ENCODE measurements at places on chromosomes 5 and 9.

DNA sequence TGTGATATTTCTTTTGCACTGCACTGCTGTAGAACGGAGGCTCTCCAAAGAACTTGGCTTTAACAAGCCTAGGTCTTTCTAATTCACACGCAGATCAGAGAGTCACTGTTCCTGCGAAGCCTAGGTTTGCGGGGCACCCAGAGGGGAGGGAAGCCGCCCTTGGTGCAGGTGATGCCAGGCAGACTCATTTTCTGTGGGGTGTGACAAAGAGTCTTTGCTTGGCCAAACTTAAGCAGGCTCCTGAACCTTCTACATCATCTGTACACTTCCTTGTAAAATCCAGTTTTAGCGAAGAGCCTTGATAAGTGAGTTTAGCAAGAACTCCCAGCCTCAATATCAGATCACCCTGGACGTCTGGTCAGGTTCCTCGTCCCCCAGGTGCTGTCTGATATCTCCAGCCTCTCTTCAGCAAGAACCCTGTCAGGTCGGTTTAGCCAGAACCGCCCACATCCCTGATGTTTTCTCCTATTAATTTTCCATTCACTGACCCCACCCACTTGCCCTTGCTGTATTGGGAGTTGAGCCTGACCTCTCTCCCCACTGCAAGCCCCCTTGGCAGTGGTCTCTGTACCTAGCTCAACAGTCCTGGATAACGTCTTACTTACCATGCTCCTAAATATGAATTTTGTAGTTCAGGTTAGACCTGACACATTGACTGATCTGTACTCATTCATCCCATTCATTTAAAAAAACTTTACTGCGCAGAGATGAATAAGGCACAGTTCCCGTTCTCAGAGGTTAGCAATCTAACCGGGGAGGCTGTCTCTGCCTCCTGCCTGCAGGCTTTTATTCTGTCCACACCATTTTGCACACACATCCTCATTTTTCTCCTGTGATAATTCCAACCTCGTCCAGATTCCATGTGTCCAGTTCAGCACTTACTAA lies 880 bp upstream of the UBAC1 start:
- no peak for DNase-seq

- DNase-seq, result no peak
Measured at GRCh38 chr5:135626636-135627035, 47.8 kb upstream of the CXCL14 start.

- DNase-seq, result no peak
Measured at GRCh38 chr5:57493034-57493433, 10.4 kb upstream of the ACTBL2 start.

- no peak for DNase-seq
Measured at GRCh38 chr9:36092014-36092413, 44.5 kb upstream of the GLIPR2 start.

GRCh38 chr5:87916320-87916719 lies 352.3 kb downstream of the TMEM161B start:
- no peak for DNase-seq

- no peak for DNase-seq
Measured at GRCh38 chr9:95148208-95148520, 169.3 kb downstream of the FANCC start.

DNA sequence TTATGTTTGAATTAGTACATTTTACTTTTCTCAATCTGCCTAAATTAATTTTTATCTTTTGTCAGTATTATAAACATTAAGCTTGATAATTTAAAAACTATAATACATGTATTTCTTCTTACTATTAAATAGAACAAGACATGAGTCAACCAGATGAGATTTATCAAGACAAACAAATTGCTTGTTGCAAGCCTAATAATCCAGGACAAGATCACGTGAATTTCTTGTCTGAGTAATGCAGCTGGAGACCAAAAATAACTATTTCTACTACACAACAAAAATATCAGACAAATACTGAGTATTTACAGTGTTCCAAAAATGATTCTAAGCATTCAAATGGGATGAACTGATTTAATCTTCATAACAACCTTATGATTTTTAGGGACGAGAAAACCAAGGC lies 339.1 kb upstream of the PRR16 start:
- DNase-seq, result no peak

- peak; percentile 67 for DNase-seq
Measured at GRCh38 chr9:68533678-68534077, 7.0 kb downstream of the TMEM252 start.

GRCh38 chr9:115668521-115668920 lies 485.1 kb upstream of the PAPPA start:
- DNase-seq, result no peak

DNA sequence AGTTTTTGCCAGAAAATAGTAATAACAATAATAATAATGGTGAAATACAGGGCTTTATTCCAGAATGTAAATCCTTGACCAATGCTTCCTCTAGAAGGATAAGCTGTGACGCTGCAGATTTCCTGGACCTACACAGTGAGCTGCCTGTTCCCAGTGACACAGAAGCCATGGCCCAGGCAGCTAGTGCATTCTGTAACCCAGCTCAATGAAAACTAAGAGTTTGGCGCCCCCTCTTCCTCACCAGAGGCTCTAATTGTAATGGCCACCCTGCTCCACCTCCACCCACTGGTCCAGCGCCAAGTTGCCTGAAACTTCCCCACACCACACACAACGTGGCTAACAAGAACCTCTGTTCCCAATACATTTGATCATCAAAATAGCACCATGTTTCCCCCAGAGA lies 248.1 kb downstream of the CETN3 start:
- peak; percentile 50 for DNase-seq

DNA sequence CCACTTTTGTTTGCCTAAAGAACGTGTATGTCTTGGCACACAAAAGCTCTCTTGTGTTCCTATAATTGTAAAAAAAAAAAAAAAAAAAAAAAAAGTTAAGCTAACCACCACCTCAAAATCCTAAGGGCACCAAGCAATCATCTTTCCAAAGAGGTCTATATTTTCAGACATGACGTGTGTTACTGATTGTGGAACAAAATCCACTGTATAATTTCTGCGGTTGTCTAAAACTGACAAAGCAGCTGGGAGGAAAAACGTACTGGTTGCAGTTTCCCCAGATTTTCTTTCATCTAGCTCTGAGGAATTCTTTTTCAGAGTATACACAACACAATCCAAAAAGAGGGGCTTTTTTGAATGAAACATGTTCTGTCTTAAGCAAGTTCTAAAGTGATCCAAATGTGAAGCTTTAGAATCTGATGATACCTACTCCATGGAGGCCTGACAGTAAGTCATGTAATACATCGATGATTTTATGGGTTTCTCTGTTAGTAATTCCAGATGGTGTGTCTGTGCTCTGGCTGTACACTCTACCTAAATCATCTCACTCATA lies 375.6 kb upstream of the NUDT12 start:
- DNase-seq, result no peak

GRCh38 chr9:137034709-137035506 lies 3.0 kb upstream of the FUT7 start:
- DNase-seq, result peak; percentile 90

- DNase-seq, result no peak
Measured at GRCh38 chr5:122501089-122501435, 189.0 kb downstream of the SNCAIP start.

GRCh38 chr9:96505316-96505991 lies 55.5 kb downstream of the HABP4 start:
- DNase-seq, result no peak

DNA sequence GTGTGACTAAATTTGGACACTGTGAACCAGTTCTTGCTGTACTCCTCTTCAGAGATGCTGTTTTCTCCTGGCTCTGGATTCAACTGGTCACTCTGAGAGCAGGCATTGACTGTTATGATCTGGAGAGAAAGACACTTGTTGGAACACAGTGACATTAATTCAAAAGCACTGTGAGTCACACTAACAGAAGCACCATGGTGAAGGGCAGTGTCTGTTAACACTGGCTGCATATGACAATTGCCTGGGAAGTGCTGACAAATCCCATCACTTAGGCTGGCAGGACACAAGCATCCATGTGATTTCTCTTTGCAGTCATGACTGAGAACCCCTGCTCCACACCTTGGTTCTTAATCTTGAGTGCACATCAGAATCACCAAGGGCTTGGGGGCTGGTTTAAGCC lies 132.4 kb downstream of the TRPM6 start:
- no peak for DNase-seq

DNA sequence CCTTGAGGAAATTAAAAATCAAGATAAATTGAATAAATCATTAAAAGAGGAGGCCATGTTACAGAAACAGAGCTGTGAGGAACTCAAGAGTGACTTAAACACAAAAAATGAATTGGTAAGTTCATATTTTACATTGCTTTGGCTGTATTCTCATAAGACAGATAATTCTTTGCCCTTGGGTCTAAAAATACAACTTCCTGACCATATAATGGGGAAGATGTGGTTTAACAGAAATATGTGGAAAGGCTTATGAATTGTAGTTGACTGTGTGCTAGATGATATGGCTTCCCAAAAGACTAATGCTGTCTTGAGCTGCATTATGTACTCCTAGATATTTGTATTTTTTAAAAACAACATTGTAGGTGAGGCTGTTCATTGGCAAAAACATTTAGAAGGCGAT lies 33.1 kb downstream of the CNTRL start:
- DNase-seq, result no peak
